ENCODE measurements at places on chromosomes 11 and 22.

GRCh38 chr11:19679952-19680828 is 32.4 kb upstream of the NAV2 start:
- DNase-seq = no peak

- no peak for DNase-seq
Measured at GRCh38 chr11:117834068-117834810, 9.7 kb upstream of the FXYD2 start.

GRCh38 chr22:39429916-39430575 is 26.8 kb upstream of the MGAT3 start:
- DNase-seq = no peak

- DNase-seq = peak; percentile 14
Measured at GRCh38 chr11:128195057-128195751, 392.2 kb downstream of the ETS1 start.

DNA sequence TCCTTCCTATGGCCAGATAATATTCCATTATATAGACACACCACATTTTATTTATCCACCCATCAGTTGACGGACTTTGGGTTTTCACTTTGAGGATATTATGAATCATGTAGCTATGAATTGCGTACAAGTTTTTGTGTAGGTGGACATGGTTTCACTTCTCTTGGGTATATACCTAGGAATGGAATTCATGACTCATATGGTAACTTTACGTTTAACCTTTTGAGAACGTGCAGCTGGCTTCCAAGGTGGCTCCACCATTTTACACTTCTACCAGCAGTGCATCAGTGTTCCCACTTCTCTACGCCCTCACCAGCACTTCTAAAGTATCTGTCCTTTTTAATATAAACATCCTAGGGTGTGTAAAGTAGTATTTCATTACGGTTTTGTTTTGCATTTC is 112.0 kb downstream of the PLEKHA7 start:
- DNase-seq = no peak

- DNase-seq = no peak
Measured at GRCh38 chr11:76159983-76160661, 46.2 kb downstream of the WNT11 start.

GRCh38 chr11:68194675-68195294 is 18.3 kb downstream of the KMT5B start:
- DNase-seq = no peak

DNA sequence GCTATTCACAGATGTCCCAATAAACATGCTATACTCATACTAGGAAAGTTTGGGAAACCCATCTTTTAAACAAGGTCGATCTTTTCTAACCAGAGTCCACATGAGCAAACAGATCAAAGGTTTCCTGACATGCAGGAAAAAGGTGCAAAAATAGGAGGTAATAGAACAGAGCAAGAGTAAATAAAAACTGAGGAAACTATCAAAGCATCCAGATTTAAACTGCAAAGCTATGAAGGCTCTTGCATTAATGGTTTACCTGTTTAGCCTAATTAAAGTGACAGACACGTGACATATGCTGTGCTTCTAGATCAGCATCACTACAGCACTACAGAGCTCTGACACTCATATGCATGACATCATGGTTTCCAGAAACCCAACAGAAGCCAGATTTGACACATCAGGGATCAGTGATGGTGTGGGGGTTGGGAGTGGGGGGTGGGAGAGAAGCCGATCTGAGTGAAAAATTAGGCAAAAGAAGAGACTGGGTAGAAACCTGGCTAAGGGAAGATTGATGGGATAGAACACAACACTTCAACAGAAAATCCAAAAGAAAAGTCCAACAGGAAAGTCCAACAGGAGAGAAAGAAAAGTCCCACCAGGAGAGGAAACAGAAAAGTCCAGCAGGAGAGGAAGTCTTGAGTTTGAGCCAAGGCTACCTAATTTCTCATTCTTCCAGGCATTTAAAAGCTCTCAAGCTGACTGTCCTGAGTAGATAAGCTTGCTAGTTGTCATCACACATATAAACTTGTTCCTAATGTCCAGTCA is 262.3 kb downstream of the SOX6 start:
- no peak for DNase-seq

DNA sequence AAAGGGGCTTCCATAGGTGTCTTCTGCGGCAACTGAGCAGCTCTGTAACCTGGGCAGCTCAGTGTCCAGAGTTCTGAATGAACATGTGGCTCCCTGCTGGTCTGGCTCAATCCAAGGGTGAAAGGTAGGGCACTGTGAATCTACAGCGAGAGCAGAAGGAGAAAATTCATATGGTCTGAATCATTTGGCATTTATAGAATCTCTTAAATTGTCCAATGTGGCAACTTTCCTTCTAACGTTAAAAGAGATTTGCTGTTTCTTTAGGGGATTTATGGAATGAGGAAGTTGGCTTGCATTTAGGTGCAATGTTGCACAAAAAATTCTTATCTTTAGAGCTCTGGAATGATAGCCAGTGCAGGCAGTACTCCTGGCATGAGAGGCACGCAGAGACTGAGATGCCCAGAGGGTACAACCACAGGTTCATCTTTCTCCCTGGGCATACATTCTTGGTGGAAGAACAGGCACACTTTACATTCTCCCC is 17.0 kb downstream of the ATXN10 start:
- DNase-seq = no peak

Data from activated CD4-positive, alpha-beta T cell treated with anti-CD3 and anti-CD28 coated beads for 4 hours (primary cell).